ENCODE measurements at places on chromosomes 6 and 20.
A peak's percentile ranks its signal among the peaks of the same experiment; 100 is the strongest.

GRCh38 chr6:137013738-137014602 is 30.8 kb downstream of the IL20RA start:
- peak; percentile 20 for DNase-seq

- DNase-seq, result no peak
Observed at GRCh38 chr20:63448031-63448430, 24.4 kb downstream of the KCNQ2 start.

DNA sequence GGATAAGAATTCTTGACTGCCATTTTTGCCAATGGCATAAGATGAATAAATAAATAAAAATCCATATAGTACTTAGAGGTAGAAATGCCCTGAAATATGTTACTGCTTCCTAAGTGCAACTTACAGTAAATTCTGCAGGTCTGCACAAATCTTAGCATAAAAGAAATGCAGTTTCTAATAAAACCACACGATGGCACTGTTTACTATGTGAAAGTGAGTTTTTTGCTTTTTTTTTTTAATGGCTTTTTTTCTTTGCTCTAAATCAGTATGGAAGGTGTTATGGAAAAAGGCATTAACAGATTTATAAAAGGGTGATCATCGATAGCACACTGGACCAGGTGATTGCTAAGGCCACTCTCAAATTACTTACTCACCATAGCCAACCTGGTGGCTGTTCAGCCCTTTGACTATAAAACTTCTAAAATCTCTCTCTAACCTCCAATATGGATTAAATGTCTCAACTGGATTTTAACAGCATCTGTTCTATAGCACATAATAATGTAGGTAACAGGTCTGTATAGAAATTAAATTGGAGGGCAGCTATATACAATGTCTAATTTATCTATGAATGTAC is 45.8 kb downstream of the AHI1 start:
- no peak for DNase-seq

DNA sequence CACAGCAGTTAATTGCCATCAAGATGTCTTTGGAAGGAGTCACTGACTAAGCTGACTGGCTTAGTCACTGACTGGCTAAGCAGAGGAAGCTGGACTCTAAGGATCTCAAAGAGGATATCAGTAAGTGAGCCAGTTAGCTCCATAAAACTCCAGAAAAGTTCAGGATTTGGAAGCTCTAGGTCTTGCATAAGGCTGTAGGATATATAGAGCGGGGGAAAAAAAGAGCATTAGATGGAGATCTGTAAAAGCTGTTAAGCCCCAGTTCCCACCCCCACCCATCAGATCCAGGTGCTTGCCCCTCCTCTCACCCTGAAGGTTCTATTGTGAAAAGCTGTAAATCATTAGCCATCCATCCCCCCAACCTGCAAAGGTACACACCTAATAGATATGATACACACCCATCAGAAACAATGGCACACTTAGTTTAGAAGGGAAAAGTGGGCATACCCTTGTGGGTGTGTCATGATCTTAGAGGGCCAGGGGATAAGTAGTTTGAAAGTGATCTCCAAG is 32.2 kb downstream of the CARMIL1 start:
- no peak for DNase-seq

- no peak for DNase-seq
Observed at GRCh38 chr20:17659801-17660200, 22.2 kb downstream of the RRBP1 start.

DNA sequence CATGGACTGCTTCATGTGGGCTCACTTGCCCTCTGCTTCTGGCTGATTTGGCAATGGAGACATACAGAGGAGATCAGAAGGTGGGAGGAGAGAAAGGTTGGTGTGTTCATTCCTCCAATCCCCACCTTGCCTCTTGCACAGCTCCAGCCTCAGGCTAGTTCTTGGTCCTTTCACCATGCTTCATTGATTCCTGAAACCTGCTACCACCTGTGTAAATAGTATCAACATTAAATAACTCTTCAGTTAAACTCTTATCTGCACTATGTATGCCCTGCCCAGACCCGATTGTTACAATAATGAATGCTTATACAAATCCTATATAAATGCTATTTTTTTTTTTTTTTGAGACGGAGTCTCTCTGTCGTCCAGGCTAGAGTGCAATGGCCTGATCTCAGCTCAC is 174.5 kb downstream of the CD83 start:
- no peak for DNase-seq

GRCh38 chr20:46215913-46216707 is 92.2 kb downstream of the CDH22 start:
- DNase-seq, result no peak

- DNase-seq, result no peak
Observed at GRCh38 chr20:2741881-2742280, 49.3 kb downstream of the EBF4 start.

GRCh38 chr6:15479761-15480160 is 183.1 kb downstream of the DTNBP1 start:
- no peak for DNase-seq

DNA sequence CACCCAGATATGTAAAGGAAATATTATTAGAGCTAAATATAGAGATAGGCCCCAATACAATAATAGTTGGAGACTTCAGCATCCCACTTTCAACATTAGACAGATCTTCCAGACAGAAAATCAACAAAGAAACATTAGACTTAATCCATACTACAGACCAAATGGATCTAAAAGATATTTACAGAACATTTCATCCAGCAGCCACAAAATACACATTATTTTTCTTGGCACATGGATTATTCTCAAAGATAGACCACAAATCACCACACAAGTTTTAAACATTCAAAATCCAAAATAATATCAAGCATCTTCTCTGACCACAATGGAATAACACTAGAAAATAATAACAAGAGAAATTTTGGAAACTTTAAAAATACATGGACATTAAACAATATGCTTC is 1159.1 kb upstream of the CITED2 start:
- DNase-seq, result no peak

DNA sequence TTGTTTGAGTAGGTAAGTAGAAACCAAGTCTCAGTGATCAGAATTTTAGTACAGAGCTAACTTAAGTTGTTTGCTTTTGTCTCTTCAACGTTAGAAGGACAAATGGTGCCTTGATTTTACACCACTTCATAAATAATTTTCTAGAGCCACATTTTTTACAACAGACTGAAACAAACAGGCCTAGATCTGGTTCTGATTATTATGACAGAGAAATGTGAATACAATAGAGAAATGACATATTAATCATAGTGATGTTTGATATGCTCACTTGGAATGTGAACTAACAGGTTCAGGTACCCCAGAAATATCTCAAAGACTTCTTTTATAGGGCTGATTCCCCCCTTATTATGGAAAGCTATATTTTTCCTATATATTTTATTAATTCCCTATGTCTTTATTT is 760.6 kb downstream of the KIF16B start:
- DNase-seq, result no peak

GRCh38 chr6:42158011-42158410 is 15.2 kb upstream of the GUCA1A start:
- no peak for DNase-seq

GRCh38 chr6:119499797-119500196 is 150.2 kb upstream of the MAN1A1 start:
- DNase-seq, result no peak

- DNase-seq, result no peak
Observed at GRCh38 chr6:148466158-148466557, 123.5 kb downstream of the SASH1 start.

GRCh38 chr20:23666189-23666588 is 22.6 kb downstream of the CST4 start:
- no peak for DNase-seq

- DNase-seq, result peak; percentile 93
Observed at GRCh38 chr6:150667977-150668716, 68.5 kb downstream of the PLEKHG1 start.

DNA sequence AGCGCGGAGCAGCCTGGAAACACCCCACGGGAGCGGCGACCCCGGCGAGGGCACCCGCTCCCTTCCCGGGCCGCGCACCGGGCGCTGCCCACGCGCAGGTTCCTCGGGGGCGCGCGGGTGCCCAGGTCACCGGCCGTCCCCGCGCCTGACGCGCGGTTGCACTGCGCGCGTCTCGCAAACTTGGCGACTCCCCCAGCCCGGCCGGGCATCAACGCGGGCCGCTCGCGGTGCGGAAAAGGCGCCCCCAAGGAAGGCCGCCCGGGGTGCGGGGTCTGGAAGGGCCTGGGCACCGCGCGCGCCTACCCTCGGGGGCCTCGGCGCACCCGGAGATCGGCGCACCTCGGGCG is 555 bp upstream of the ZBTB46 start:
- DNase-seq, result peak; percentile 59

GRCh38 chr6:149062653-149063348 is 254.7 kb upstream of the TAB2 start:
- DNase-seq, result no peak

GRCh38 chr6:143559051-143559660 is 47.6 kb upstream of the FUCA2 start:
- no peak for DNase-seq

DNA sequence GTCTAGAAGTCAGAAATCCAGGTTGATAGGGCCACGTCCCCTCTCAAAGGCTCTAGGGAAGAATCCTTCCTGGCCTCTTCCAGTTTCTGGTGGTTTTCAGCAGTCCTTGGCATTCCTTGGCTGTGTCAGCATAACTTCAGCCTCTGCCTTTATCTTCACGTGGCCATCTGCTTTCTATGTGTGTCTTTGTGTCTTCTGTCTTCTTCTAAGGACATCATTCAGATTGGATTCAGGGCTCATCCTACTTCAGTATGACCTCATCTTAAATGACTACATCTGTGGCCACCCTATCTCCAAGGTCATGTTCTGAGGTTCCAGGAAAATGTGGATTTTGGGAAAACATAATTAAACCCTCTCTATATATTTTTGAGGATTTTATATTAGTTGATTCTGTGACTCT is 23.0 kb downstream of the C6orf89 start:
- DNase-seq, result no peak

GRCh38 chr6:47209632-47210031 is 100.1 kb downstream of the TNFRSF21 start:
- DNase-seq, result no peak

GRCh38 chr20:41154436-41155176 is 17.3 kb downstream of the PLCG1 start:
- DNase-seq, result no peak

- DNase-seq, result no peak
Observed at GRCh38 chr6:91079969-91080368, 493.1 kb upstream of the MAP3K7 start.

- DNase-seq, result no peak
Observed at GRCh38 chr6:58290177-58290576, 972.7 kb downstream of the PRIM2 start.

DNA sequence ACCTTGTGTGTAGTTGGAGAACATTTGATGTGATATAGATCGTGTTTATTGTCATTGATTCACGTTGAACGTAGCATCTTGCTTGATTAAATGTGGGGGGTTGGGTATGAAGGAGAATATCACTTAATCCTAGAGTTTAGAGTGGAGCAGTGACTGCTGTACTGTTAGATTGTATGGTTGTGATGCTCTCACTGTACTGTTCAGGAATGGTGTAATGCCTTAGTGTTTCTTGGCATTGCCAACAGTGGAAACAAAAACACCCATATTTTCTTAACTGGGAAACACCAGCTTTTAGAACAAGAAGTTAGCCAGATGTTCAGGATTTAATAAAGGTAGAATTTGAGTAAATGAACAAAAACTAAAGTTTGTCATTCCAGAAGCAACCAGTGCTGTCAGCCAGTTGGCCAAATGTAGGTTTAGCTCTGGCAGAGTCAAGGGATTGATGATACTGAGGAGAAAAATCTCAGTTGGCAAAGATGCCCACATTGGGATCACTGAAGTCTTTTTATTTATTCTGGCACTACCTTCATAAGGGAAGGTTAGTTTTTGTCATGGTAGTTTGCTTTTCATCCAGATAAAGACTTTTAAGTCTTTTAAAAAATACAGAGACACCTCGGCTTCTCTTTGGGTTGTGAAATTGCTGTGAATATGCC is 129.9 kb downstream of the JARID2 start:
- DNase-seq, result no peak

DNA sequence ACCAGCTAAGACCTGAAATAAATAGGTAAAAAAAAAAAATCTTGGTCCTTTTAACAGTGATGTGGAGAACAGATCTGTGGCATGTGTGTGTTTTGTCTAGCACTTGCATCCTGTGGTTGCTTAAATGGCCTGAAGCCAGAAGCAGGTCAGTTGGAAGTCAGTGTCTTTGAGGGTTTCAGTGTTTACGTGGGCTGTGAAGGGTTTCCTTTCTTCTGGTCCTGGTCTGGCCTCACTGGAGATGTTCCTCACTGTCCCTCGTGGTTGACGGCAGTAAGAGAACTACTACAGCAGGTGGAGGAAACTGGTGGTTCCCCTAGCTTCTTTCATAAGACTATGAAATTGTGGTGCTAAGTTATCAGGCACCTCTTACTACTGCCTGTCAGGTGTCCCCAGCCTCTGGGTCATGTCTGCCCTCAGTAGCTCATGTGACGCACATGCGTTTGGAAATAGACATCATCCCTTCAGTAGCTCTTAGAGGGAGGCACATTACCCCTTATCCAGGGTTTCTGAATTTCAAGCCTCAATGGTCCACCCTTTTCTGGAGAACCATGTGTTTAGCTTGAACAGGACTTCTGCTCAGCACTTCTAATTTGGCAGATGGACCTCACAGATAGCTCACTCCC is 59.4 kb upstream of the SCP2D1 start:
- DNase-seq, result no peak
